ENCODE measurements at places on chromosomes 13 and 19.

DNA sequence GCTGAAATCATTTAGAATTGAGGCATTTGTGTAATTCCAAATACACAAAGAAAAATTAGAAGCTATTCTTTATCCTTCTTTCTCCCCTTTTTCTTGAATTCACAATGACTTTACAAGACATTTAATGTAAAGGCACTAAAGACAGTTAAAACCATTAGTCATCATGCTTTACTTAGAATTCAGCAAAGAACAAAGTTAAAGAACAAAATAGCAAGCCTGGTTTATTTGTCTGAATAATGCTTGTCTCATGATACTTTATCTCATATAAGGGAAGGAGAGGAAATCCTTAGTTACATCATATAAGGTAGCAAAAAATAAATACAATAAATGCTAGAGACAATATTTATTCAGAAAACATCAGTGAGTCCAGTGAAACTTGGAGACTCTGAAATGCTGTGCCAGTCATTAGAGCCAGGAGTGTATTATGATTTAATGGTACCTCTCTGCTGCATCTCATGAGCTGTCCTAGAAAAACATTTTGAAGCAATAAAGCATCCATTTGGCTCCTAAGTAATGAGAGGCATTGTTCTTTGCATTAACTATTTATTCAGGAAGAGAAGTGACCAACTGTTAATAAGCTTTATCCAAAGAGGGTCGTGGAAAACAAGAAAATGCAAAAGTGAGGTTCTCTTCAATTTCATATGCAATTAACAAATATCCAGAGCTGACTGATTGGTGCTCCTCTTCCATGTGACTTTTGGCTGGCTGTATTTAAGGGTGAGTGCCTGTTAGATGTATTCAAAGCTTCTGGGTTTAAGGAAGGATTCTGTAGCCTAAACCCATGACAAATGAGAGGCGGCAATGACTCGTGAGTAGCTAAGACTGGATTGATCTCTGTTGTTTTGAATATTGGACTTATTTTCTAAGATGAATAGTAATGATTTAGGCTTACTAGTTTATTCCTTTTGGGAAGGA is 105.0 kb downstream of the DGKH start:
- no peak for DNase-seq

- DNase-seq = no peak
Observed at GRCh38 chr19:19145281-19145680, 7.0 kb upstream of the TMEM161A start.

DNA sequence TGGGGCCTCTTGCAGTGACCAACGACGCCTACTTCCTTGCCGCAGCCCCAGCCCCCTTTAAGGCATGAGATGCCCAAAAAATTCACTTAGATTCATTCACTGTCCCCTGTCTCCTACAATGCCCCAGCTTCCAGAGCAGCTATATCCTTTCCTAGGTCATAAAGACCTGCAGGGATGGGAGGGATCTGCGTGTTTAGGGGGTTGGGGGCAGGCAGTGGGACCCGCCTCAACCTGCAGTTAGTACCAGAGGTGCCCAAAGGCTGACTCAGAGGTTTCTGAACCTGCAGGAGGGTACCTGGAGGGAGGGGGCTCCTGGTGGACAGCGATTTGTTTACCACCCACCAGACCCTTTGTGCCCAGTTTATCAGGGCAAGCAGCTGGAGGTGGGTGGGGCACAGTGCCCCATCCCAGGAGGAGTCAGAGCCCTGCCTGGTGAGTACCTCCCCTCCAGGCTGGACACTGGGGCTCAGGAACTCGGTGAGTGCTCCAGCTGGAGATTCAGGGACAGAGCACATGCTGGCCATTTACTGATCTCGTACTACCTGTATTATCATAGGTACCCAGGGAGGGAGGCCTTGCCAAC is 10.1 kb downstream of the RPS28 start:
- DNase-seq = no peak

DNA sequence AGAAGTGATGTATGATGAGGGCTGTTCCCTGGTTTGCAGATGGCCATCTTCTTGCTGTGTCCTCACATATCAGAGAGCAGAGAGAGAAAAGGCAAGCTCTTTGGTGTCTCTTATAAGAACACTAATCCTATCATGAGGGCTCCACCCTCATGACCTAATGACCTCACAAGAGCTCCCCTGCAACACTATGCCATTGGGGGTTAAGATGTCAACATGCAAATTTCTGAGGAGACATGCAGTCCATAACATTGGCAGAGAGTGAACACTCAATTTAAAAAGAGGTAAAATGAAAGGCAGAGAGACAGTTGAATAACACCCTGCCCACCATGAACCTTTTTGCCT is 10.9 kb downstream of the FAM187B start:
- no peak for DNase-seq

DNA sequence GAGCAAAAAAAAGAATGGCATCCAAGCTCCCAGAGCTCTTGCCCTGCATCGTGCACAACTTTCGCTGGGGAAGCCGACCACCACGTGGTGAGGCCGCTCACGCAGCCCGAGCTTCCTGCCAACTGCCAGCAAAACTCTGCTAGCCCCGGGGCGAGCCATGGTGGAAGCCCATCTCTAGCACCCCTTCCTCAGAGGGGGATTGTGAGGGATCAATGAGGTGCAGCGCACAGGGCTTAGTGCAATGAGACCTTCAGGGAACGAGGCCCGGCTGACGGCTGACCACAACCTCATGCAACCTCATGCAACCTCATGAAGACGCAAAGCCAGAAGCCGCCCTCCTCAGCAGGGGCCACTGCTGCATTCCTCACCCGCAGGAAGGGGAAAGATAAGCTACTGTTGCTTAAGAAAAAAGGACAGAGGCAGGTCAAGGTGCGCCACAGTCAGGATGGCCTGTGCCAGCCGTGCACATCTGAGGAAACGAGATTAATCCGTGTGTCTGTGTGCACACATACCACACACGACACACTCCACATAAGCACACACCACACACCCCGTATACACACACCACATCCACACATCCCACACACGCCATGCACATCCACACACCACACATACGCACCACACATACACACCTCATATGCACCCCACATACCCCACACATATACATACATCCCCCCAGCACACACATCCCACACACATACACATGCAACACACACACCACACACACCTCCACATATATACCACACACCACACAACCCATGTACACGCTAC is 9.6 kb downstream of the HSPBP1 start:
- no peak for DNase-seq

- DNase-seq = no peak
Observed at GRCh38 chr13:35345992-35346391, 130.5 kb downstream of the MAB21L1 start.

DNA sequence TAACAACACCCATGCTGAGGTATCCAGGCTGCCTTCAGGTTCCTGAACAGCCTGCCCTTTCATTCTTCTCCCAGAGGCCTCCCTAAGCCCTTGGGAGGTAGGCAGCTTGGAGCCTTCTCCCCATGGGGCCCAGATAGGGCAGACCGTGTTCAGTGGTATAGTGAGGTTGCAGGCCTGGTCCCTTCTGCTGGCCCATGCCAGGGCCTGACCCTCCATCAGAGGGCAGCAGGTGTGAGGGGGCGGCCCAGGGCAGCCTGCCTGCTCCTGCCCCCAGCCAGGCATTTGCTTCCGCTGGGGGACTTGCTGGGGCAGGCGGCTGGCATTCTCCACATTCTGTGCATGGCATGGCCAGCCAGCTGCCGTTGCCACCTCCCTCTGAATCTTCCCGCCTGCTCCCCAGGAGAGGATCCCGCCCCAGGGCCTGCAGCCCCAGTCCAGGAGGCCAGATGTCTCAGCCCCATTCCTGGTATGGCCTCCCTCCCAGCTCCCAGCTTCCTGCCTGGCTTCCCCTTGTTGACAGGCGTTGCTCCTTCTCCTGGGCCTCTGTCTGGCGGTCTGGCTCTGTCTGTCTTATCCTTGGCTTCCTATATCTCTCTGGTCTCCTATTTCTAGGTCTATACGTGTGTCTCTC is 8.9 kb downstream of the CIC start:
- no peak for DNase-seq

DNA sequence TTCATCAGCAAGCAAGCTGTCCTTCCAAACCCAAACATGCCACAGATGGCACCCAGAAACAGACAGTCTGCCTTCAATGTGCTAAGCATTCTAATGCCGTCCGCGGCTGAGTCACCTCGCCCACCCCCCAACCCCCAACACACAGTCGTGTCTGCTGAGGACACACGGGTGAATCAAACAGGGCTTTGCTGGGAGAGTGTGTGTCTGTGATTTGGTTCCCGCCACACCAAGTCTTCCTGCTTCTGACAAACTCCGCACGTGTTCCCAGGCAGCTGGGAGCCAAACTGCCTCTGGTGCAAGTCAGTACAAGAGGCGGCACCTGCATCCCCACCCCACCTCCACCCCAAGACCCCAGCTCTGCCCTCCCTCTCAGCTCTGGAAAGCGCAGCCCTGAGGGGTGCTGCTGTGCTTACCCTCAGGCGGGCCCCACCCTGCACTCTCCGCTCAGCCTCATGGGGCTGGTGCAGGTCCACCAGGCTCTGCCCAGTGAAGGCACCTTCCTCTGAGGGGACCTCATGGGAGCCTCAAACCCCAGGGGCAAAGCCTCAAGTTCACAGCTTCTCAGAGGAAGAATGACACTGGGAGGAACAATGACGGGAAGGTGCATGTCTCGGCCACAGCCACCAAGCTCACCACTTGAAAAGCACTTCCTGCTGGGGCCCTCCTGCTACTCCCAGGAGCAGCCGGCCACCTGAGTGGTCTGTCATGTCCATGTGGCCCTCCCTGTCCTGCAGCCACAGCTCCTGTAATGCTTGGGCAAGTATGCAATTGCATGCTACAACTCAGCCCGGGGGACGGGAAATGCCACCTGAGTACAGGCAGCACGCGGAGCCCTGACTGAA is 15.0 kb upstream of the SLC35E1 start:
- DNase-seq = peak; percentile 91

DNA sequence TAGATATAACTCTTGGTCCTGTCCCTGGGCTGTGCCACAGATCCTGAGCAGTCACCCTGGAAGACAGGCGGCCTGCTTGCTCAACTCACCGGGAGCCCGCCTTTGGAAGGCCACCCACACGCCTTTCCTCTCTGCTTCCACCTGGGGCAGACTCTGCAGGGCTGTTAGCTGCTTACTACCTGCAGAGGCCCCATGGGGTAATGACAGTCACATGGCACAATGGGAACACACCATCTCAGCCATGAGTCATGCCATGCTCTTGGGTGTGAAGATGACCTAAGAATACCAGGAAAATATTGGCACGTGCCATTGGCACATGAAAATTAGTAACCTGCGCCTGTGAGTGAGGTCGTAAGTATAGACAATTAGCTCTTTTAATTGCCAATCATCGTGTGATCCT is 108.6 kb downstream of the COL4A2 start:
- no peak for DNase-seq

- DNase-seq = peak; percentile 75
Observed at GRCh38 chr19:10450853-10451609, 30.7 kb downstream of the PDE4A start.

DNA sequence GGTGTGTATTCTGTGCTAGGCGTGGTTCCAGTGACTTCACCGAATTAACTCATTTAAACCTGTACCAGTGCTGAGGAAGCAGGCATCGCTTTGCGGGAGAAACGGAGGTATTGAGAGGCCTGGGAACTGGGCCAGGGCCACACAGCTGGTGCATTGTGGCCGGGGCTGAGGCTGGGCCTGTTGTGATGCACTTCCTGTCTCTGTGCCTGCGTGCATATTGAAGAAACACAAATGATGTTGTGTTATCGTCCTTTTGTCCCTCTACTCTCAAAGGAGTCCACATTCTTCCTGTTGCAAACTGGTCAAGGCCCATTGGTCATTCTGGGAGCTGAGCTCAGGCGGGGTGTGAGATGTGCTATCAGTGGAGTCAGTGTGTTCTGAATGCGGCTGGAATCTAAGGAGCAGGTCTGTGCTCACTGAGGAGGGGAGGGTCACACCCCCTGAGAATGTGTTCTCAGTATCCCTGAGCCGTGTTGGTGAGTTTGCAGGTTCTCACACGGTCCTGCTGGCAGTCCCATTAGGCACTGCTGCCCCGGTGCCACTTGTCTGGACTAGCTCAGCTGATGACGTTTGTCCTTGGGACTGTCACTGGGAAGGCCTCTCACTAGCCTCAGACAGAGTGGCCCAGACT is 62.1 kb downstream of the ARHGEF7 start:
- DNase-seq = no peak

GRCh38 chr13:72566526-72566925 is 160.9 kb downstream of the MZT1 start:
- DNase-seq = no peak

- no peak for DNase-seq
Observed at GRCh38 chr13:111403266-111403665, 82.8 kb downstream of the TEX29 start.

GRCh38 chr19:7099597-7099921 is 30.1 kb downstream of the ZNF557 start:
- no peak for DNase-seq

GRCh38 chr13:114151031-114151430 is 18.6 kb upstream of the RASA3 start:
- DNase-seq = no peak

DNA sequence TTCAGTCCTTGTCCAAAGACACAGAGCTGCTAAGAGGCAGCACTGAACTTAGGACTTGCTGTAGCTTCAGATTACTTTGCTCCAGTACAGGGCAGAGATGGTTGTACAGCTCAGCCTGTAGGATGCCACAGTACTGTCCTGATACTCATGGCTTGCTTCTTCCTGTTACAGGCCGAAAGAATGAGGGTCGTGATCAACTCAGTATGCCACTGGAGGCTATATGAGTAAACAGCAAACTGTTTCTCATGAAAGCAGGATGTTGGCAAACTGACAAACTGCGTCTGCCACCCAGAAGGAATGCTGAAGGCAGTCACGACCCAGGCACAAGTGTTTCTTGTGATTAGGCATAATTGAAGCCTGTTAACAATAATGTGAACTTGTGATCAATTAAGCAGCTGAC is 2.8 kb downstream of the ZNF749 start:
- no peak for DNase-seq

- DNase-seq = no peak
Observed at GRCh38 chr13:74169676-74170075, 35.5 kb upstream of the KLF12 start.

DNA sequence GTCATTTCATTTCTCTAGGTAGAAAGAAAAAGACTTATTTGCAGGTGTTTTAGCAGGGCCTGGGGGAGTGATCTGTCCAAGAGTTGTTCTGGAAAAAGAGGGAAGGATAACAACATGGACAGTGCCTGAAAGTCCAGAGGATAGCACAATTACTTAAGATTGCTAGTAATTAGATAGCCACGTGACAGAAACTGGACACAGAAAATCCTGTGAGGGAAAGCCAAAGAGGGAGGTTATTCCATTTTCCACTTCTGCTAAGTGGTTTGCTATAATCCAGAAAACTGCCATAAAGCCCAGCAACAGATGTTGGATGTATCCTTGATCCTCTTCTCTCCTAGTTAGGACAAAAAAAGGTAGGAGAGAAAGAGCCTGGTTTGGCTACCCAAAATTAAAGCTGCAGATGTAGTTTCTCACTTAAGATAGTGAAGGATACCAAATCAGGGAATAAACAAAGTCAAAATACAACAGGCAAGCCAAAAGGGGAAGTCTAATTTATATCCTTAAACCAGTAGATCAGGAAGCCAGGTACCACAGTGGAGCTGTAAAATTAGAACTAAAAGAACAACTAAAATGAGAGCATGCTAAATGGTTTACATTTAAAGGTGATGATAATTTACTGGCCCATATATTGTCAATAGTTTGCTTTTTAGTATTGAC is 140.2 kb downstream of the VWA8 start:
- no peak for DNase-seq

Measured in NB4 (cell line).